ENCODE measurements at places on chromosomes 11 and 22.

GRCh38 chr22:49657275-49657973, 170.2 kb downstream of the BRD1 start:
- DNase-seq: peak; percentile 72

DNA sequence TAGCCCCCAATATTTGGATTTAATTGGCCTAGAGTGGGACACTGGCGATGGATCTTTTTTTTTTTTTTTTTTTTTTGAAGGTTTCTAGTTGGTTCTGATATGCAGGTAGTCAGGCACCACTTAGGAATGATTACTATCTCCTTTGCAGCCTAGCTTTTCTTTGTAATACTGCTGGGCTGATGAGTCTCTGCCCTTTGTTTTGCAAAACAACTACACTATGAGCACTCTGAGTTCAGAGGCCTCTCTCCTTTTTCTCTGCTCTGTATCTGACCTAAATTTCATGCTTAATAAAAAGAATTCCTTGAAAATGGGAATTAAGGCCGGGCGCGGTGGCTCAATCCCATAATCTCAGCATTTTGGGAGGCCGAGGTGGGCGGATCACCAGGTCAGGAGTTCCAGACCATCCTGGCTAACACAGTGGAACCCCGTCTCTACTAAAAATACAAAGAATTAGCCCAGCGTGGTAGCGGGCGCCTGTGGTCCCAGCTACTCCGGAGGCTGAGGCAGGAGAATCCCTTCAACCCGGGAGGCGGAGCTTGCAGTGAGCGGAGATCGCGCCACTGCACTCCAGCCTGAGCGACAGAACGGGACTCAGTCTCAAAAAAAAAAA, 1312.3 kb downstream of the FAM181B start:
- DNase-seq: no peak

DNA sequence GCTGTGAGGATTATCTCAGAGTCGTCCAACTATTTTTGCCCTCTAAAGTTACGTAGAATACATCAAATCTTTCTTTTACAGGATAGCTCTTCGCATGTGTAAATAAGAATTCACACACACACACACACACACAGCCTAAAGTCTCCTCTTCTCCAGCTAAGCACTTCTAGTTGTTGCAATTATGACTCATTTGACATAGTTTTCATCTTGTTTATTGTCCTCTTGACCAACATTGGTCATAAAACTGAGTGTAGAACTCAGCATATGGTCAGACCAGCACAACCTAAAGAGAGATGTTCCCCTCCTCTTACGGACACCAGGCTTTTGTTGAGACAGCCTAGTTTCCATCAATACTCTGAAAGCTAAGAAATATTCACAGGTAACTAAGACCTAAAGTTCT, 234.2 kb downstream of the BLID start:
- no peak for DNase-seq

DNA sequence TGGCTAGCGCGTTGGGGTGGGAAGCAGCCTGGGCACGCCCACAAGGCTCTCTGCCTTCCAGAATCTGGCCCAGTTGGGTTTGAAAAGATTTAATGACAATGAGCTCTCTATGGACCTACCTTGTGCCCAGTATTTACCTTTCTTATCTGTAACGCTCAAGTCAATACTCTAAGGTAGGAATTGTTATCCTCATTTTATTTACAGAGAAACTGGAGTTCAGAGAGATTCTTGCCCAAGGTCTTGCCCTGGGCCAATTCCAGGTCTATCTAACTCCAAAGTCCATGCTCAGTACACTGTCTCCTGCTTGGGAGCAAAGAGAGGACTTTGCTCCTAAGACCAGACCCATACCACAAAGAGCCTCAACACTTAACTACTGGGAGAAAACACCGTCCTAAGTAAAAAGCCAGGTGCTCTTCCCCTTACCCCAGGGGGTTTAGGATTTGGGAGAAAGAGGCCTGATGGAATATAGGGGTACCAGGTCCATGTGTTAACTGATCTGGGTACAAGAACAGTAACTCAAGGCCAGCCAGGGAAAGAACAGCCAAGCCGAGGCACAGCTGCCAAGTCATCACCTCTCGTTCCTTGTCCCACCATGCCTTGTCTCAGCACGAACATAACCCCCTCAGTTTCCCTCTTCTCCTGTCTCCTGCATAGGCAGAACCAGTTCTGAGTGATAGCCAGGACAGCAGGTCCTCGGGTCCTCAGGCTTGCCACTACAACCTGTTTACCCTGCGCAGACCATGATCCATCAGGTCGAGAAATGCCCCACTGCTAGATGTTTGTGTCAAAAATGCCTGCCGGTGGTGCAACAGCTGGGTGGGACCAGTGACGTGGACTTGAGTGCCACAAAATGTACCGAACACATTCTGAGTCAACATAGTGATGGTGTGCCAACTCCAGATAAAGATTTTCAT, 14.6 kb downstream of the APOA4 start:
- no peak for DNase-seq

- DNase-seq: peak; percentile 8
Measured at GRCh38 chr11:43419460-43419859, 60.7 kb downstream of the TTC17 start.

DNA sequence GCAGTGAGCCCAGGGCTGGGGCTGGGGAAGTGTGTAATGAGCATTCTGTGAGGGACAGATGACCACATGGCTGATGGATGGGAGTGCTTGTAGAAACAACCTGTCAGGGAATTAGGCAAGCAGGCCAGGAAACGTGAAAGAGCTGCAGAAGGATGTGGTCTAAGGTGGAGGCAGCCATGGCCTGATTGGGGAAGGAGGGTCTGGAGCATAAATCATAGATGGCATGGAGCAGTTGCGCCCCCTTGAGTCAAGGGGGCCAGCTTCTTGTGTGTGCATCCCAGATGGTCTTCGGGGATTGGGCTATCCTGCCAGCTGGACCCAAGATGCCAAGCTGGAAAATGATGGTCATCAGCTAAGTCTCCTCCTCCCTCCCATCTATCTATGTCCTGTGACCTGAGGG, 119.4 kb upstream of the CLPB start:
- DNase-seq: no peak

GRCh38 chr11:65891219-65892136, 1.0 kb downstream of the CCDC85B start:
- DNase-seq: no peak

GRCh38 chr22:24444729-24445466, 17.5 kb downstream of the ADORA2A start:
- DNase-seq: no peak

- DNase-seq: no peak
Measured at GRCh38 chr22:38193580-38193979, 8.2 kb upstream of the MAFF start.

DNA sequence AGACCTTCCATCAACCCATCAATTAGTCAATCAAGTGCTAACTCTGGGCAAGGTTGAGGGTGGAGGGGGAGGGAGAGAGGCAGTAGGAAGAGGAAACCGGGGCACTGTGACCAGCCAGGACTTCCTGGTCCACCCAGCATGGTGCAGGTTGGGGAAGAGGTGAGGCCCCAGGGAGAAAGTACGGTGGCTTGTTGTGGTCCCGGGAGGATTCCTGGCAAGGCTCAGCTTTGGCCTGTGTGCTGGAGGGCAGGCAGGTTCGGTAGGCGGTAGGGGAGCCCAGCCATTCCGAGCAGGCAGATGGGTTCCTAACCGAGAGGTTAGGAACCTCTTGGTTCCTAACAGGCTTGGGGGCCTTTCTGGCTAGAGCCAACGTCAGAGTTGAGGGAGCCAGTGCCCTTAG, 10.8 kb downstream of the ST14 start:
- no peak for DNase-seq

DNA sequence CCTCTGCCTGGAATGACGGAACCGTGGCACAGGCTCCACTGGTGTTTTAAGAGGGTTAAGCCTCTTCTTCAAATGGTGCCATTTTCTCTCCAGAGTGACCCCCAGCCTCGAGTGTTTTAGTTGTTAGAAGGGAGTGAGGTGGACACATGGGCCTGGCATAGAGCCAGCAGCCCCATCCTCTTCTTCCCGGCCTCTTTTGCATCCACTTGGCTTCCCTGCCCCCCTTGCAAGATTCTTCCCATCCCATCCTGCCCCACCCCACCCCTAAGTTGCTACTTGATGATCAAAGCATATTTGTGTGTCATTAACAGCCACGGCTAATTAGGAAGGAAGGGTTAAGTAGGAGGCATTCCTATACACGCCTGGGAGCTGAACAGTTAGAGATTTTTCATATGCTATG, 72.3 kb upstream of the CRYBB3 start:
- no peak for DNase-seq

DNA sequence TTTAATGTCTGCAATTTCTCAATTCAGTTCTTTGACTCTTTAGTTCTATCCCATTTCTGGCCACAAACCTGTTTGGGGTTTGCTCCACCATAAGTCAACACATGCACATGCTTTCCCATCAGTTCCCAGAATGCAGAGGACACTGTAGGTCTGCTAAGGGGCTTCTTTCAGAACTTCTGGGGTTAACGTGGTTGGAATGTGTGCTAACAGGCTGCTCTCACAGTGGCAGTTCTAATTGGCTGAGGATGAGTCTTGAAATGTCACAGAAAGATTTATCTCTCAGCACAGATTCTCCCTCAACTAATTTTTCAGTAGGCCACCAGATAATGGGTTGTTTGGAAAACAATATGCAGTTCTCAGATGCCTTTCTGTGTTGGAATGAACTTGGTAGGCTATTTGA, 703.4 kb downstream of the NTM start:
- DNase-seq: no peak

GRCh38 chr11:121451986-121452608, at the start of gene SORL1:
Gene SORL1, plus strand, starts transcription at chr11:121452314. Its CDS starts 18 bp downstream, at chr11:121452332.
- peak; percentile 63 for DNase-seq

DNA sequence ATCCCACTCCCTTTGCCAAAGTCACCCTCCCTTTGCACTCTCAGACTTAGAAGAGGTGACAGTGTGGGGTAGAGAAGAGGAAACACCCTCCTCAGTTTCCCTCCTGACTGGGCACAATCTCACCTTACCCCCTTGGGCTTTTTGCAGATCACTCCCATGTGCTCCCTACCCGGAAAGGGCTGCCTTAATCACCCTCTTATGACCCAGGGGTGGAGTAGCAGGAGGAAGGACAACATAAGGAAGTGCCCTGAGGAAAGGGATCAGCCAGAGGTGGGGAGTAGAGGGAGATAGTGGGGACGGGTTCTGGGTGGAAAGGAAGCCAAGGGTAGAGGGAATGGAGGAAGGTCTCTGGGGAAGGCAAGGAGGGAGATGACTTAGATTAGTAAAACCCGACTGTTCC, 52.0 kb downstream of the NRXN2 start:
- DNase-seq: no peak

GRCh38 chr11:57588046-57588710, 9.3 kb upstream of the SERPING1 start:
- DNase-seq: no peak

DNA sequence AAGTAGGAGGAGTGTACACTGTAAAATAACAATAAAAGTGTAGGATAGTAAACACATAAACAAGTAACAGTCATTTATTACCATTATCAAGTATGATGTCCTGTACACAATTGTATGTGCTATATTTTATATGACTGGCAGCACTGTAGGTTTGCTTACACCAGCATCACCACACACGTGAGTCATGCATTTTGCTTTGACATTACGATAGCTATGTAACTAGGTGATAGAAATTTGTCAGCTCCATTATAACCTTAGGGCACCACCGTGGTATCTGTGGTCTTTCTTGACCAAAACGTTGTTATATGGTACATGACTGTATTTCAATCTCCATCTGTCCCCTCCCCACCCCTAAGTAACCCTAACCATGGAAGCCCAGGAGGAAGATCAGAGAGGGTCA, 1.1 kb downstream of the DNAL4 start:
- no peak for DNase-seq

DNA sequence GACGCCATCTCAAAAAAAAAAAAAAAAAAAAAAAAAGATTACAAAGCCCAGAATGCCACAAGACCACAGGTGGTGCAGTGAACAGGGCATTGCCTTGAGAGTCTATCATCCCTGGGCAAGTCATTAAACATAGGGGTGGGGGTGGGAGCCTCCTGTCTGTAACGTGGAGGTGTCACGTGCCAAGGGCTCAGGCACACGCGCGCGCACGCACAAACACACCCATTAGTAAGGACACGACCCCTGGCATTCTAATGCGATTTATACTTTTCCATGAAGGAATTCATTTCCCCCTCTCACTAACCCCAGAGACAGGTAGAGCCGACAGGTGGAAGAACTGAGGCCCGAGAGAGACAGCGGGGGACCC, 5.8 kb upstream of the GCAT start:
- no peak for DNase-seq

- DNase-seq: no peak
Measured at GRCh38 chr22:22840780-22841179, 46.8 kb upstream of the IGLL5 start.

GRCh38 chr22:26544489-26544888, 32.2 kb upstream of the TFIP11 start:
- no peak for DNase-seq

DNA sequence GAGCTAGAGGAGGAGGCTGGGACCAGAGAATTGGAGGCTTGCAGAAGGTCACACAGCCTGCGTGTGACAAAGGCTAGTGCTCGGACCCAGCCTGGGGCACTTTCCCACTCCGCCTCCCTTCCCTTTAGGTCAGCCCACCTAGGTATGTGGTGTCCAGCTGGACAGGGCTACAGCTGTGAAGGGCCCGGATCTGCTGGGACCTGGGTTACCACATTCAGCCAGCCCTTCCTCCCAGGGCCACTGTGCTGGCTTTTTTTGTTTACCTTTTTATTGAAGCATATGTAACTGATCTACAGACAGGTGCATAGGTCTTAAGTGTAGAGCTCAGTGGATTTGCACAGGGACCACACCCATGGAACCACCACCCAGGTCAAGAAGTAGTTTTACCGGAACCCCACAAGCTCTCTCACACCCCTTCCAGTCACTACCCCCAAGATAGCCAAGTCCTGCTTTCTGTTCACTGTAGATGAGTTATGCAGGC, 8.7 kb downstream of the CAPN5 start:
- DNase-seq: no peak

GRCh38 chr22:45477366-45478107, 25.1 kb upstream of the FBLN1 start:
- no peak for DNase-seq

GRCh38 chr11:35144136-35144741, 5.3 kb downstream of the CD44 start:
- peak; percentile 28 for DNase-seq

GRCh38 chr11:15836795-15837194, 519.6 kb downstream of the SOX6 start:
- no peak for DNase-seq

DNA sequence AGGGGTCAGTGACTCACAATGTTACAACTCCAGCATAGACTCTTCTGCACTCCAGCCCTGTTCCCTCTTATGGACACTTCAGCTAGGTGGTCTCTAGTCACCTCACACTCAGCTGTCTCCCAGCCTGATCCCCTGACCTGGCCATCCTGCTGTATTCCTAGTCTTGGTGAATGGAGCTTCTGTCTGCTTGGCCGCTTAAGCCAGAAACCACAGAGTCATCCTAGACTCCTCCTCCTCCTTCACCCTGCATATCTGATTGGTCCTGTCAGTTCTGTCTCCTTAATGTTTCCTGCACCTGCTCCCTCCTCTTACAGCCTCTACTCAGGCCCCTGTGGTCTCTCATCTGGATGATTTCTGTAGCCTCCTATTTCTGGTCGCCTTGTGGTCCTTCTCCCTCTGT, 144.9 kb downstream of the HIPK3 start:
- no peak for DNase-seq
